ENCODE measurements at places on chromosomes 6 and 20.

DNA sequence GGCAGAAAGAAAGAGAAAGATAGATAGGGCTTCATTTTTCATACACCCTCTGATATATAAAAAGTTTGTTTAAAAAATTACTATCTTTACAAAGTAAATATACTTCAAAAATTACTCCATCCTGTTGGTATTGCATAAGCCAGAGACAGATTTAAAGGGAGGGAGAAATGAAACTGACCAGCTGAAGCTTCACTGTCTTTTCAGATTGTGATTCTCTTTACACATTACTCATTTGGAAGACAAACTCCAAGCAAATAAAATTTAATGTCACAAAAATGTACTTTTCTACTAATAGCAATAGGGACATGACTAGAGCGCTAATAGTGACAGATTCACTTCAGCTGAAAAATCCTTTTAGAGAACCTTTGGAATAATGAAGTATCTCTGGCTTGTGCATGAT, 38.6 kb upstream of the MARCKS start:
- no peak for DNase-seq

DNA sequence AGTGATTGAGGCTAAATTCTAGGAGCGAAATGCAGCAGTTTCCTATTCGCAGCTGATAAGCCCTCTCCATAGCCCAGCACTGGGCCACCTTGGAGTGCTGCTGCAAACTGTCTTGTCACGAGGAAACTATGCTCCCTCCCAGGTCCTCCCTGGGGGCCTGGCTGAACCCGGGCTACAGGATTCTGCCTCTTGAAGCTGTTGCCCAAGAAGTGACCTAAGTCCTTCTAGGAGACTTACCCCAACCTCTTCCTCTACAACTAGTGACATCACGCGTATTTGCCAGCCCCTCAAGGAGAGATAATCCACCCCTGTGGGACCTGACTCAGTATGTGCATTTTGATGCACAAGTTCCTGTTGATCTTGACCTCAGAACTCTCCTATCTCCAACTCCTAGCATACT, 26.5 kb upstream of the ZFAND3 start:
- DNase-seq, result no peak

DNA sequence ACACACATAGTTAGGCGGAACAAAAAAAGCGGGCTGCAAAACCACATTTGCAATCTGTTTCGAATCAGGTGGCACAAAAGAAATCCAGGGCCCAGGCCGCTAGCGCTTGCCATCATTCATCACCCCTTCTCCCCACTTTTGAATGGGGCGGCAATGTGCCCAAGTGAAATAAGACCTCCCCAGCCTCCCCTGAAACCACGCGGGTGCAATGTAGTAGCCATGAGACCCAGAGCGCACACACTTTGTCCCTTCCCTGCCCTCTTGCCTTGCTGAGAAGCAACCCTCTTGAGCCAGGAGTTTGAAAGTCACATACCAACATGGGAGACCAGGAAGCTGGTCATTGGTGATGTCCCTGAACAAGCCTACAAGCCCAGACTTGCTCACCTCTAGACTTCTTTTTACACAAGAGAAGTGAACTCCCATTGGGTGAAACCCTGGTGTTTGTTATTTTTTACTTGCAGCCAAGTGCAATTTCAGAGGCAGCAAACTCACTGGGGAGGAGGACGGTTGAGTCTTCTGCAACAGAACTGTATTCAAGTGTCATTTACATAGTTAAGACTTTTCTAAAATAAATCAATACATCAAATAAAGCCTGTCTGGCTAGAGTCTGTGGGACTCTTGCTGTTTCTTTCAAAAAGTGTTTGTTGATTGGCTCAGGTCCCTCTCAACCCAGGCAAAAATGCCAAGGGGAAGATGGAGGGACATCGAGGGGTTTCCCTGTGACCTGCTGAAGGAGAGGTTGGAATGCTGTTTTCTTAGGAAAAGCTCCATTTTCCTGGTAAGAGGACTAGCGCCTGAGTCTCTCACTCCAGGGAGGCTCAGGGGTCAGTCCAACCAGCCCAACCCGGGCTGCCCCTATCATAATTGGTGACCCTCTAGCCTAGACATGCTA, 138.1 kb upstream of the PTPN1 start:
- no peak for DNase-seq

GRCh38 chr6:170243791-170244291, 47.0 kb downstream of the DLL1 start:
- no peak for DNase-seq

- no peak for DNase-seq
Measured at GRCh38 chr6:142868917-142869316, 76.1 kb downstream of the HIVEP2 start.

DNA sequence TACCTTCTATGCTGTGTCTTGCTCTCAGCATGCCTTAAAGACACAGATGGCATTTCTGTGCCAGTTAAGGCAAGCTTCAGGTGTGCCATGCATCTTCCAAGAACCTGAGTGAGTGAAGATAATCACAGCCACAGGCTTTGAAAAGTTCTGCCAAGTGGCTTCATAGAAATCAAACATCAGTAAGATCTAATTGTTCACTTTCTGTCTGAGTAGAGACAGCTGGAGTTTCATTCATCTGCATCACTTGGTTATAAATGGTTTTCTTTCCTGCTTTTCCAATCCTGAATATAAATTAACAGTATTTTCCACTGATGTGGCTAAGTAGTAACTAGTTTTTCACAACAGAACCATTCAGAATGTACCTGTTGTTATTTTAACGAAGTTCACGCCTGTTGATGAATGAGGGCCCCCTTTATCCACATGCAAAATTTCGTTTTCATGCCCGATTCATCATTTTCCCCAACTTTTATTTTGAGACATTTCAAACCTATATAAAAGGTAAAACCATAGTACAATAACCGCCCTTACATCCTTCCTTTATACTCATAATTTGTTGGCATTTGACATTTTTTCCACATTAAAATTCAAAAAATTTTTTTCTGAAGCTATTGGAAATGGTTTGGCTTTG, 38.6 kb upstream of the KCNG1 start:
- DNase-seq, result no peak

GRCh38 chr6:53702316-53702715, 36.8 kb upstream of the KLHL31 start:
- no peak for DNase-seq

DNA sequence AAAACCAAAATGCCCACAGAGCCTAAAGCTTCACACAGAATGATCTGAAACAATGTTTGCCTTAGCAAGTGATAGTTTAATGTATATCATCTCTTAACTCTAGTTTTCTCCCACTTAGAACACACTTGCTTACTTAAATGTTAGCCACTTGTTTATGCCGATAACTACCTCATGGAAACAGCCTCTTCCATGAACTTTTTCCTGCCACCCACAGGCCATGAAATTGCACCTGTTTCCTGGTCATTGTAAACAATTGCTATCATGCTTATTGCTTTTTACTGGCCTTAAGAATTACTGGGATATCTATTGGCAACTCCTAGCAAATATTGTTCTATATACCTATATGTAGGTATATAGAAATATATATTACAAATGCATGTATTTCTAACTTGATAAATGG, 231.1 kb downstream of the HDGFL1 start:
- DNase-seq, result no peak

- DNase-seq, result no peak
Measured at GRCh38 chr6:32115623-32116022, 6.5 kb upstream of the TNXB start.

DNA sequence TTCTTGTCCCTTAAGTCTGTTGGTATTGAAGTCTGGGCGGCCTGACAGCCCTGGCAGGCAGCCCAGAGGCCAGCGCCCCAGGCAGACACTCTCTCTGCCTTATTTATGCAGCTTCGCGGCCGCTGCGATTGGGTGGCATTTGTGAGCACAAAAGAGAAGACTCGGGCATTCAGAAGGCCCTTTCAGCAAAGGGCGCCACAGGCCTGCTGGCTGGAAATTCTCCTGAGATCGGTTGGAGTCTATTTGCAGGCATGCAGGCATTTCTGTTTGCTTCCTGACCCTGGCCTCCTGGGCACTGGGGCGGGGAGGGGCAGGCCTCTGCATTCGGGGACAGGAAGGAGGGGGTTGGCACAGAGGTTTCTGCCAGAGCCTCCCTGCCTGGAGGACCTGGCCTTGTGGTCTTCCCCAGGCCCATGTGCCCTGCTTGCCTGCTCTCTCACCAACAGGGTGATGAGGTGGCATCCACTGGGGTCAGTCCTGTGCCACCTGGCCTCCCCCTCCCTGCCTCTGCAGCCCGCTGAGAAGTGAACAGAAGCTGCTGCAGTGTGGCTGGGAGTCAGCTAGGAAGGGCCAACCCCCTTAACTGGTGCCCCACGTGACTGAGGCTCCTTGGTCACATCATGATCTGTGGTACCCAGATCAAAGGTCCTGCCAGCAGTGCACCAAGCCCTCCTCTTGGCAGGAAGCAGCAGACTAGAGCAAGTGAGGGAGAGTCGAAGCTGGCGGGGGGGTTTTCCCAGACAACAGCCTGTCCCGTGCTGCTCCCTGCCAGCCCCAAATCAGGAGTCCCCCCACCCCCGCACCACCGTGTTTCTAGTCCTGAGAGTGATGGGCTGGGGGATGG, 16.6 kb upstream of the CCDC167 start:
- DNase-seq, result no peak

- peak; percentile 55 for DNase-seq
Measured at GRCh38 chr6:108653949-108654348, 93.2 kb downstream of the FOXO3 start.

GRCh38 chr6:8940356-8940755, 505.0 kb upstream of the SLC35B3 start:
- no peak for DNase-seq
